NK-92 treated with Interleukin-12 subunit alpha and Interleukin-12 subunit beta, amount 100 ng/mL, for 24 hours (cell line): ENCODE measurements at places on chromosomes 3 and 15.

DNA sequence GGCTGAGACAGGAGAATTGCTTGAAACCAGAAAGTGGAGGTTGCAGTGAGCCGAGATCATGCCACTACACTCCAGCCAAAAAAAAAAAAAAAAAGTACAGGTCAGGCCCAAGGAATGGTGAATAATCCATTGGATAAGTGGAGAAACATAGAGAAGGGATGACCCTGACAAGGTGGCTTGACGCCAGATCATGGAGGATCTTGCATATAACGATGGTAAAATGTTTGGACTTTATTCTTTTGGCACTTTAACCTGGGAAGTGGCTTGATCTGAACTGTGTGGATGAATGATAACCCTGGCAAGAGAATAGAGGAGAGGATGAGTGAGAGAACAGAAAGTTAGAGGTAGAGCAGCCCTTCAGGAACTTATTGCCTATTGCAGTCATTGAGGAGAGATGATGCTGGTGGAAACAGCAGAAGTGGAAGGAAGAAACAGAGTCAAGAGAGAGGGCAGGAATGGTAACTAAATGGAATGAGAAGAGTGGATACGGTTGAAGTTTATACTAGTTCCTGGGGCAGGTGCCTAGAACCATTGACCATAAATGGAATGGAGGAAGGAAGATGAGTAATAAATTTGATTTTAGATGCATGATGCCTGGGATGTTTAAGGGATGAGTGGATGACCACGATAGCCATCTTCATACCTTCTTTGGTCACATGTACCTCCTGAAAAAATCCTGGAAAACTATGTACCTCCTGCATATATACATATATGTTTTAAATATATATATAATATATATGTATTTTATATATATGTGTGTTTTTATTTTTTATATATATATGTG lies 57.8 kb downstream of the BLM start:
- DNase-seq = no peak

DNA sequence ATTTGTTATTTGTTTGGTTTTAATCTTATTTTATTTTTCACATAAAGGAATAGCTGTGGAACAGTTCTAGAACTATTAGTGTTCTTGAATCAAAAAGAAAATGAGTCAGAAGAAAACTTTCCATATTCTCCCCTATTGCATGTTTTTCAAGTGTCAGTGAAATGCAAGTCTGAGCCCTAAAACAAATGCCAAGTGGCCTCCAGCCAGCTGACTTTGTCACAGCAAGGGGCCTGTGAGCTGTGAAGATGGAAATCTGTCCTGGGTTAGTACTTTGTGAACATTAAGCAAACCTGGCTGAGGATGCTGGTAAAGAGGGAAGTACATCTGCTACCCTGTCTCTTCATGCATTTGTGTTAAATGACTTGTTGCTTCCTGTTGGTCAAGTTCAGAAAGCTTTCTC lies 14.2 kb downstream of the LRRC49 start:
- no peak for DNase-seq

GRCh38 chr3:47313341-47314055 lies 30.8 kb downstream of the KLHL18 start:
- no peak for DNase-seq

DNA sequence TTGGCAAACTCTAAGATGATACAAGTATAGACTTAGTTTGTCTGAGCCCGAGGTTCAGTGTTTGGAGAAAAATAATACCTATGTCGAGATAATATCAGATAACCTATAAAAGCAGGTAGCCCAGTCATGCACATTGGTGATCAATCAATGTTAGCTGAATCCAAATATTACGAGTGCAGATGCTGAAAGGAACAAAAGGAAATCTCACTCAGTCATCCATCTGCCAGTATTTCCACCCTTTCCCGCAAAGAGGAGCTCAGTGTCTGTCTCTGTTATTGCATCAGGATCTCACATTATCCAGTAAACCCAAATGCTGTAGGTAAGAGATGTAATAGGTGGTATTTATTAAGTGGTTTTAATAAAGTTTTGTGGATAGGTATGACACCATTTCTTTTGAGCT lies 251.2 kb upstream of the CTDSPL start:
- no peak for DNase-seq

DNA sequence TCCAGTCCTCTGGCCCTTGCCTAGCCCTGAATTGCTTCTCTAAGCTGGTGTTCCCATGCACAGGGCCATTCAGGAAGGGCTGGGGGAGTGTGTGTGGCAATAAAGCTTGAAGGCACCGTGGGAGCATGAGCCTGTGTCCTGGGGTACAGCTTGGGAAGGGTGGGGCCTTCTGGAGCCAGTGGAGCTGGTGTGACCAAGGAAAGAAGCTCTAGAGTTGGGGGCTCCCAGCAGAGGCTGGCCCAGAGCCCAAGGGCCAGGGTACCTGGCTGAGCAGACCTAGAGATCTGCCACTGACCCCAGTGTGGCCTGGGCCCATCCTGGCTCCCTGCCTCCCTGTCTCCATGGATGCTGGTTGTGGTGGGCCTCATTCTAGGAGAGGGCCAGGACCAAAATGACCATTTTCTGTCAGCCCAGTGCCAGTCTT lies 8.1 kb downstream of the ABTB1 start:
- no peak for DNase-seq

GRCh38 chr3:50853936-50854335 lies 179.2 kb downstream of the DOCK3 start:
- DNase-seq = no peak

GRCh38 chr3:50241713-50242380 lies 5.8 kb downstream of the GNAI2 start:
- no peak for DNase-seq

DNA sequence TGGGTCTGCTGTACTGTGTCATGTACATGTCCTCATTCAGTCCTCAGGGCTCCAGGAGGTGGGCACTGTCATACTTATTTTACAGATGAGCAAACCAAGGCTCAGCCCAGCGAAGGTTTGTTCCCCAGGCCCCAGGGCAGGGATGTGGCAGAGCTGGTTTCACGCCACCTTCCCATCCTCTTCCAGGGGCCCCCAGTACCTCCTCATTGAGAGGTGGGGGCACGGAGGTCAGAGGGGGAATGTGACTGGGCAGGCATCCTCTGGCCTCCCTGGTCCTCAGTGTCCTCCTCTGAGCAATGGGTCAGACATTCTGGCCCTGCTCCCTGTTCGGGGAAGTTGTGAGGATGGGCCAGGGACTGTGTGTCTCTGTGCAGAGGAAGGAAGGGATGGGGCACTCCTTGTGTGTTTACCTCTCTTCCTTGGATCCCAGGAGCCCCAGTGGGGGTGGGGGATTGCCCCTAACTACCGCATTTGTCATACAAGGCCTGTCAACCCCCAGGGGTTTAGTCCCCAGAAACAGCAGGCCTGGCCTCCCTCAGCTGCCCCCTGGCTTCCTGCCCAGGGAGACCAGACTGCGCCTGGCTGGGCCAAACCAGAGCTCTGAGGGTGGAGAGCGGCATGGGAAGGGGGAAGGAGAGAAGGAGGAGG lies 65.9 kb upstream of the LCTL start:
- no peak for DNase-seq
